ENCODE measurements at places on chromosomes 16 and 17.

DNA sequence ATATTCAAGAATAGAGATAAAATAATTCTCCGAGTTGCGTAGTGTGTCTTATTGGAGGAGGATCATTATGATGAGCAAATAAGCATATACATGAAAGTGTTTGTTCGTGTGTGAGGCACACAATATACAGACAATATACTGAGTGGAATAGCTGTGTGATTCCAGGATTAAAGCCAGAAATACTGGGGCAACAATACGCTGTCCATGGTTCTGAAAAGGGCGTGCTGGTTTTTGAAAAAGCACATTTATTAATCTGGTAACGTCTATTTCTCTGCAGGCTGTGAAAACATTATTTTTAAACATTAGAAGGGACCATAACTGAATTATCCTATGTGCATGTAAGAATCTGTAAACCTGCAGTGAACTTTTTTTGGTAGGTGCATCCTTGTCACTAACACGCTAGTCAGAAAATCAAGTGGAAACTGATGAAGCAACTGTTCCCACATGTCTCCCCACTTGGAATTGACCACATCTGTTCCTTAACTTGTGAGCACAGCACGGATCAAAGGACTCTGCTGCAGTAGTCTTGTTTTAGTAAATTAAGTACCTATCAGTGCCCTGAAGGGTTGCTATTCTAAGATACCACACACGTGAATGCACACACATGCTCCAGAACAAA is 346.0 kb downstream of the GRIN2A start:
- DNase-seq: no peak

GRCh38 chr16:48137822-48138221 is 18.0 kb downstream of the ABCC12 start:
- no peak for DNase-seq

- no peak for DNase-seq
Measured at GRCh38 chr16:27085182-27085581, 18.5 kb downstream of the C16orf82 start.

DNA sequence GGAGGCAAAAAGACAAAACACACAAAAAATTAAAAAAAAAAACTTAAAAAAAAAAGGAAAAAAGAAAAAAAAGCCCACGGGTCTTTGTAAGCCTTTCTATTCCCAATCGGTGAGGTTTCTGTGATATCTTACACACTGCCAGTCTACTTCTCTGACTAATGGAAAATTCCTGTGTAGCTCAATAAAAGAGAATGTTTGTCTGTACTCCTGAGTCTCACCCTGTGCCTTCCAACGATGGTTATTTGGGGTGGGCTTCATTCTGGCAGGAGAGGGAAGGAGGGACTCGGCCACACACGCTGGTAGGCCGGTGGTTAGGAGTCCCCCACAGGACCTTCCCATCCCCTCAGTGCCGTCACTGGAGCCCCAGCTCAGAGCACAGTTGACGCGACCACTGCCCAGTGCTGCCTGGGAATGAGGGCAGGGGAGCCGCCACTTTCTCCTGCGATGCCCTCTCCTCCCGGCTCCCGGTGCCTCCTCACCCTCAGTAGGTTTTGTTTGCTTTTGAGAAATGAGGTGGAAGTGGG is 68.0 kb downstream of the AMFR start:
- no peak for DNase-seq

DNA sequence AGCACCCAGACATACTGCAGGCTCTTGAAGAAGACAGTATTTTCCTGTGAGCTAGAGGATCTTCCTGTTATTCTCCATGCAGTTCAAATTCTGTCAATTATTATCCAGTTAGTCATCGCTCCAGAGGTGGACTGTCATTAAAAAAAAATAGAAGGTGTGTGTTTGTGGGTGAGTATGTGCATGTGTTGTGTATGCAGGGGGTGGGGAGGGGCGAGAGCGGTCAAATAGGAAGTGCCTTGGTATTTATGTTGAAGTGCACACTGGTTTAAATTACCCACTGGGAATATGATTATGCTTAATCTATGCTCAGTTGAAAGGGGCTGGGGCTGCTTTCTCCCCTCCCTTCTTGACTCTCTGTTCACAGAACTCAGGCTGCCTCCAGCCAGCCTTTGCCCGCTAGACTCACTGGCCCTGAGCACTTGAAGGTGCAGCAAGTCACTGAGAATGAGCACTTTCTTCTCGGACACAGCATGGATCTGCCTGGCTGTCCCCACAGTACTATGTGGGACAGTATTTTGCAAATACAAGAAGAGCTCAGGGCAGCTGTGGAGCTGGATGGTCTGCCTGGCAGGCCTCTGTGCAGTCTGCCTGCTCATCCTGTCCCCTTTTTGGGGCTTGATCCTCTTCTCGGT is at the start of gene HSD17B2:
Gene HSD17B2 (plus strand): TSS at position 273 of the 632 bp plus-strand sequence. CDS start 172 bp downstream, at position 445.
- no peak for DNase-seq

GRCh38 chr16:56038564-56039098 is 152.7 kb upstream of the GNAO1 start:
- no peak for DNase-seq

DNA sequence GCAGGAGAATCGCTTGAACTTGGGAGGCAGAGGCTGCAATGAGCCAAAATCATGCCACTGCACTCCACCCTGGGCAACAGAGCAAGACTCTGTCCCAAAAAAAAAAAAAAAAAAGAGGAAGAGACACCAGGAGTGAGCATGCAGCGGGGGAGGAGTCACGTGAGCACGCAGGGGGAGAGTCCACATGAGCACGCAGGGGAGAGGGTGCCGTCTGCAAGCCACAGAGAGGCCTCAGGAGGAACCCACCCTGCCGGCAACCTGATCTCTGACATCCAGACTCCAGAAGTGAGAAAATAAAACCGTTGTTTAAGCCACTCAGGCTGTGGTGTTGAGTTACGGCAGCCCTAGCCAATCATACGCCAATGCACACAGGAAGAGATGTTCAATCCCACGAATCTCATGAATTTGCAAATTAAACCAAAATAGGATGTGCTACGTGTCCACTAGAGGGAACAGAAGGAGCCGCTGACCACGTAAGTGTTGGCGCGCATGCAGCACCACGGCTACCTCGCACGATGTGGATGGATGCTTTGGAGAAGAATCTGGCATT is 42.2 kb downstream of the CCDC57 start:
- DNase-seq: no peak

GRCh38 chr17:9576521-9577372 is at the start of gene CFAP52:
Gene CFAP52 (plus strand): TSS chr17:9576642. CDS start chr17:9576696, 54 bp downstream.
- peak; percentile 22 for DNase-seq

DNA sequence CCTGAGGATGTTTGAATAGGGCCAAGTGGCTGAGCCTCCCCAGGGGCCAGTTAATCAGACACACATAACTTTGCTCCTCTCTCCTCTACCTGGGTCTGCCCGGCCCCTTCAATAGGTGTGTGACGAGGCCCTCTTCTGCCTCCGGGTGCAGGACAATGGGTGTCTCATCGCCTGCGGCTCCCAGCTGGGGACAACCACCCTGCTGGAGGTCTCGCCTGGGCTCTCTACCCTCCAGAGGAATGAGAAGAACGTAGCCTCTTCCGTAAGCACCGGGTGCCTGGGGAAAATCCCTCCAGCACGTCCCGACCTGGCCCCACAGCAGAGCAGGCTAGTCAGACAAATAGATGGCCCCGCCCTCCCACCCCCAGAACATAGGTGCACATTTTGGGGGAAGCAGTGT is 16.1 kb upstream of the KIF19 start:
- DNase-seq: no peak

DNA sequence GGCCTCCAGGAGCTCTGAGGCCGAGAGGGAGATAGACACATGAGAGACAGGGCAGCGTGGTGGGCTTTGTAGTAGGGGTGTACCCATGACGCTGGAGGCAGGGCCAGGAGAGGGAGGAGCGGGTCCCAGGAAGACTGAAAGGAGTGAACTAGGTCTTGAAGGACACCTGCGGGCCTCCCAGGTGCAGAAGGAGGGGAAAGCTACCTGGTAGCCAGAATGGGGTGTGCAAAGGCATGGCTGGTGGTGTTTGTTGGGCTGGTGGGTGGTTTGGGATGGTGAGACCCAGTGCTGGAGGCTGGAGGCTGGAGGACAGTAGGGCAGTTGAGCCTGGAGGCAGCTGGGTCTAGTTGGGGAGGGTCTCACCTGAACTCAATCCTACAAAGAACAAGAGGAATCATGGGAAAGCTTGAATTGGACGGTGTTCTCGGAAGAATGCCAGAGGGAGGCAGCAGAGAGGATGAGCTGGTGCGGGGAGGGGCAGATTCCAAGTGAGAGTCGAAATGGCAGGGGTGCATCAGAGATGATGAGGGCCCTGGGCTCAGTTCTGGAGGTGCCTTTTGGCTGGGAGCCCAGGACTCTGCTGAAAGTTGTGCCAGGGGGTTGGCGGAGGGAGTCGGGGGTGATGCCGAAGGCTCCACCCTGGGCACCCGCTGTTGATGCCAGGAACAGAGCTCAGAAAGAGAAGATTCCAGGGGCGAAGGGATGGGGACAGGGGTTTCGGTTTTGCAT is 21.2 kb downstream of the C1QTNF1 start:
- no peak for DNase-seq

DNA sequence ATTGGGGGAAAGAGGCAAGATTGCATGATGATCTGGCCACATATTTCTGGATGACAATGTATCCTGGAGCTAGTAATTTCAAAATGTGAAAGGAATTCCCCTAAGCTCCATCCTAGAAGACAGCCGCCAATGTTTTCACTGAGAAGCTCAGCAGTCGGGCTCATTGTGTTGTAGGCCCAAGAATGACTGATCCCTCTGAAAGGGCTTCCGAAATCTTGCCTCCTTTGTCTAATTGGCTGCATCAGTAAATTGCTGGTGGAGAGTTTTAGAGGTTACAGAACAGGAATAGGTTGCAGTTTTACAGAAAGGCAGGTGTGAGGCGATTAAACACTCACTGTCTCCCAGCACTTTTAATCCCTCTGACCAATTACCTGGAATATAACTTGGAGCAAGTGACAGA is 464.1 kb upstream of the SALL1 start:
- DNase-seq: no peak

- no peak for DNase-seq
Measured at GRCh38 chr17:16419929-16420271, 4.5 kb downstream of the TRPV2 start.

DNA sequence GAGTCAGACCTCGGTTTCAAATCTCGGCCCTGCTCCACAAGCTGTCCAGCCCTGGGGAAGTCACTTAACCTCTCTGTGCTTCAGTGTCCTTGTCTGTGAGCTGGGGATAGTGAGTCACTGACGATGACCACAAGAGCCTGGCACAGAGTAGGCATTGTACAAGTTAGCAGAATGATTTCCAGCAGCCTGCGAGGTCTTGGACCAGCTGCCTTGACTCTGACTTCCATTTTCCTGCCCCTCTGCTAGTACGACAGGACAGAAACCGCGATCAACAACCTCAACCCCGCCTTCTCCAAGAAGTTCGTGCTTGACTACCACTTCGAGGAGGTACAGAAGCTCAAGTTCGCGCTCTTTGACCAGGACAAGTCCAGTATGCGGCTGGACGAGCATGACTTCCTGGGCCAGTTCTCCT is 20.7 kb downstream of the CPNE2 start:
- no peak for DNase-seq

DNA sequence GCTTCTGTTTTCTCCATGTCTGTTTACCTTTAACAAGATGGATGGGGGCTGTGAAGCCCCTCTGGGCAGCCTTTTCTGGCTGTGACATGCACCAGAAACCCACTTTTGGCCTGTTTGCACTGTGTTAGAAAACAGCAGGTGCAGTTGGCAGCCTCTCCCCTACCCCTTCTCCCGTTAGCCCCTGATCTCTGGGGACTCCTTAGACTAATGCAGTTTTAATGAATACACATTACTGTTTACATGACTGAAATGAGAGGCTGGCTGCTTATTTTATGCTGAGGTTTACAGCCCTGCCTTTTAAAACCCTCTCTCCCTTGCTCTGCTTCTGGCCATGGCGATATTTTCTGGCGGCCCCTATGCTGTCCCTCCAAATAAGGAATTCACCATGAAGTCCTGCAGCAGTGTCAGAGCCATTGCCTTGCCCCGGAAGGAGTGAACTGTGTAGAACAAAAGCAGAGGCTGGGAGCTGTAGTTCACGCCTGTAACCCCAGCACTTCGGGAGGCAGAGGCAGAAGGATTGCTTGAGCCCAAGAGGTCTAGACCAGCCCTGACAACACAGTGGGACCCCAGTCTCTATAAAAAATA is 79.3 kb downstream of the PRKCB start:
- no peak for DNase-seq

- DNase-seq: peak; percentile 53
Measured at GRCh38 chr16:35510701-35511100, 2051.3 kb downstream of the TP53TG3F start.

GRCh38 chr16:28543072-28543471 is 4.3 kb upstream of the NUPR1 start:
- DNase-seq: no peak

- no peak for DNase-seq
Measured at GRCh38 chr17:14320734-14321475, 20.0 kb downstream of the HS3ST3B1 start.

- no peak for DNase-seq
Measured at GRCh38 chr17:4900231-4901107, 1.1 kb downstream of the C17orf107 start.

DNA sequence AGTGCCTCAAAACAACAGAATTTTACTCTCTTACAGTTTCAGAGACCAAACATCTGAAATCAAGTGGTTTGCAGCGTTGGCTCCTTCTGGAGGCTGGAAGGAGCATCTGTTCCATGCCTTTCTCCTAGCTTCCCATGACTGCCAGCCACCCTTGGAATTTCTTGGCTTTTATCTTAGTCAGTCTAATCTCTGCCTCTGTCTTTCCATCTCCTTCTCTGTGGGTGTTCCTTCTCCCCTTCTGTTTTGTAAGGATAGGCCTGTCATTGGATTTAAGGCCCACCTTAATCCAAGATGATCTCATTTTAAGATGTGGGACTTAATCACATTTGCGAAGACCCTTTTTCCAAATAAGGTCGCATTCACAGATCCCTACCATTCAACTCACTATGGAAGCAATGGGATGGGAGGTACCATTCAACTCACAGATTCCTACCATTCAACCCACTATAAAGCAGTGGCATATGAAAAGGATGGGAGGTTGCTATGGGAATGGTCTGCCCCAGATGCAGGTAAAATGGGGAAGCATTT is 321.8 kb downstream of the WWOX start:
- no peak for DNase-seq

DNA sequence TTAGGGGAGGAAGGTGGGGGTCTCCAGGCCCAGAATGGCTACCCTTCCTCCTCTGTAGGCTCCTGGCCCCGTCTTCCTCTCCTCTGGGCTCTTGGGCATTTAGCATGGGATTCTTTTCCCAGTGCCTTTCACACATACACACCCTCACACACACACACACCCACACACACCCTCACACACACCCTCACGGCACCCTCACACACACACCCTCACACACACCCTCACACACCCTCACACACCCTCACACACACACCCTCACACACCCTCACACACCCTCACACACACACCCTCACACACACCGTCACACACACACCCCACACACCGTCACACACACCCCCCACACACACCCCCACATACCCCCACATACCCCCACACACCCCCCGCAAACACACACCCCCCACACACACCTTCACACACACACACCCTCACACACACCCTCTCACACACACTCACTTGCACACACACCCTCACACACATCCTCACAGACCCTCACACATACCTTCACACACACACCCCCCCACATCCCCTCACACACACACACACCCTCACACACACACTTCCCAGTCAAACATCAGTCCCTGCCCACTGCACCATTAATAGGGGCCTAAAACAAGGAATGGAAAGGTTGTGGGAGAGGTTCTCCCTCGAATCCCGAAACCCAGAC is 845 bp downstream of the SGCA start:
- no peak for DNase-seq
